ENCODE measurements at places on chromosomes 16 and 17.

- DNase-seq: no peak
These were observed 59.0 kb upstream of the SALL1 start for GRCh38 chr16:51210087-51210486.

GRCh38 chr16:3592559-3592958 is 15.4 kb upstream of the NLRC3 start:
- no peak for DNase-seq

DNA sequence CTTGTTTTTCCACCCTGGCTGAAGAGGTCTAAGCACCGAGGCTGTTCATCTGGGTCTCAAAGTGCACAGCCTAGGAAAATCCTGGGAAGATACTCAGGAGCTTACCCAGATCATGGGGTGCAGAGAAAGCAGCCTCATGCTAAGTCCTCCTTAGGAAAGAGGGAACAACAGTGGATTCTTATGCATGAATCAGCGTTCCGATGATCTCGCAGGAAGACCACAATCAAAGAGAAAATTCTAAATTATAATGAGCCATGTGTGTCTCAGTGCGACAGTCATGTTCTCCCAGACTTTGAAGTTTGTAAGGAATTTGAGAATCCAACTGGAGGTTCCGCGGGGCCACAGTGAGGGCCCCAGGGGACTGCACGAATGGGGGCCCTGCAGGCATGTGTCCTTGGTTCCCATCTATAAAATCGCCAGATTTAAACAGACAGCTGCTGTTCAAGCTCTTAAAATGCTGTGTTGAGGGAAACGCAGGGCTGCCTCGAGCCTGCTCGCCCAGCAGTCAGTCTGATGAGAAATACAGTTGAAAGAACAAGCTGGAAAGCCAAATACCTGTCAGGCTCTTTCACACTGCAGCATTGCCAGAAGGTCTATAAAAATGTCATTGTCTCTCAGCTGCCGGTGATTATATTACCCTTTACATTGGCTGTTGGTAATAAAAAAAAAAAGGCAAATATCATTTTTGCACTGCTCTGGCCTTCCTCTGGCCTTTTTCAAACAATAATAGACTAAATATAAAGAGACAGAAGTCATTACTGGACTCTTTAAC is 152.1 kb downstream of the PMP22 start:
- no peak for DNase-seq

- peak; percentile 8 for DNase-seq
These were observed 73.9 kb downstream of the AMFR start for GRCh38 chr16:56351481-56351880.

All from BE2C (cell line).